Peyer's patch (tissue), 4 donors: ENCODE measurements at places on chromosomes 13 and 19. TPM values are rescaled to one million over a fixed set of nuclear protein-coding genes. Genes with fewer than 3 reads are reported as not detected.
A peak's percentile ranks its signal among the peaks of the same experiment; 100 is the strongest.

- peak within 1 kb of the TSS; percentile 81 for H3K4me3 ChIP-seq
- no peaks in the 10 kb centered on the region for H3K36me3 ChIP-seq
- H3K27ac ChIP-seq, result peak within 1 kb of the TSS; percentile 91
- no peaks in the 10 kb centered on the region for H3K4me1 ChIP-seq
Observed at GRCh38 chr19:39125554-39126311, at the start of gene PAK4. PAK4 (plus strand) TSS chr19:39125786; CDS start chr19:39169554, 43,768 bp downstream.

GRCh38 chr19:16449330-16449961 is 22.3 kb downstream of the EPS15L1 start:
- H3K4me3 ChIP-seq, result no peak overlapping the region
- H3K27me3 ChIP-seq, result no peaks in the 10 kb centered on the region
- H3K36me3 ChIP-seq, result no peaks in the 10 kb centered on the region
- peak; percentile 53 for DNase-seq
- no peak overlapping the region for H3K27ac ChIP-seq

- no peak overlapping the region for H3K4me3 ChIP-seq
- DNase-seq, result no peak
- H3K36me3 ChIP-seq, result no peaks in the 10 kb centered on the region
- no peaks in the 10 kb centered on the region for H3K27me3 ChIP-seq
- no peak overlapping the region for H3K27ac ChIP-seq
- H3K4me1 ChIP-seq, result no peaks in the 10 kb centered on the region
Observed at GRCh38 chr13:20415306-20415679, 110.4 kb downstream of the CRYL1 start.

DNA sequence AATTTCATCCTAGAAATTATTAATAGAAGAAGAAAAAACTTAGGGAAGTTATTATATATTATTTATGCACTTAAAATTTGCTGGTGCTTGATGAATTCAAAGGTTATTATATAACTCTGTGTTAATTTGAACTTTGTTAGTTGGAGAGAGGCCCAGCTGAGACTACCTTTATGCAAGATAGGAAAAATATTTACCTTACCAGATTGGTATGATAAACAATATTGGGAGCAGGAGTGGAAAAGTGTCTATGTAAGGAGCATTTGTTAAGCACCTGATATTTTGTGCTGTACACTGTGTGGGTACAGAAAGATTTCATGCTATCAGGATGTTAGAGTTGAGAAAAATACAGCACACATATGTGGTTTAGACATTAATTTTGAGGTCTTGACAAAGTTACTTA is 357.2 kb downstream of the OXGR1 start:
- no peak for DNase-seq
- H3K36me3 ChIP-seq, result no peaks in the 10 kb centered on the region
- no peak overlapping the region for H3K4me3 ChIP-seq
- H3K27me3 ChIP-seq, result no peaks in the 10 kb centered on the region
- no peak overlapping the region for H3K27ac ChIP-seq

The DAND5 gene
- not detected for total RNA-seq
